Activated CD8-positive, alpha-beta memory T cell treated with anti-CD3 and anti-CD28 coated beads for 4 hours (primary cell): ENCODE measurements at places on chromosomes 1 and 21.

DNA sequence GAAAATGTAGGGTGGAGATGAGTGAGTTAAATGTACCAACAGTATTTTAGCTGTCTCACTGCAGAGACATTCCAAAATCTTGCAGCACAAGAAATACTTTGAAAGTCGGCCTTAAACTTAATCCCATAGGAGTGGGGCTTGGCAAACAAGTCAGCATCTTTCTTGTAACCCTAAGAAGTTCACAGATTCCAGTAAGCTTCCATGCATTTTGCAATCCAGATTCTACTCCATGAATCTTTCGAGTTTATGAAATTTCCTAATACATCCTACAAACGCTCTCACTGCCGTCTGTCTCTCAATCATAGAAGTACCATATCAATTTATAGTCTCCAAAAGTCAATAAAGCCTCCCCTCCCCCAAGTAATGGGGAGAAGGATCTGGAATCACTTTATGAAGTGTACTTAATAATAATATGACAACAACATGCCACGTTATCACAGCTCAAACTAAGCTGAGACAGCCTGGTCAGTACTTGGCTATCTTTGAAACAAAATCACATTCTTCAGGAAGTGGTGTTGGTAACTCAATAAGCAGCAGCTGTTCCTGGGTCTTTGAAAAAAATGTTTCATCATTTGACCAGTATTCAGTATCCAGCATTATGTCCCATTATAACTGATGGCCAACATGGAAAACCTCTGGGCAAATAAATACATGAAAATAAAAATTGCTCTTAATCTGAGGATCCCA, 317.4 kb upstream of the RUNX1 start:
- DNase-seq: no peak

- no peak for DNase-seq
These were observed 633.8 kb downstream of the PTPRC start for GRCh38 chr1:199272628-199273086.

DNA sequence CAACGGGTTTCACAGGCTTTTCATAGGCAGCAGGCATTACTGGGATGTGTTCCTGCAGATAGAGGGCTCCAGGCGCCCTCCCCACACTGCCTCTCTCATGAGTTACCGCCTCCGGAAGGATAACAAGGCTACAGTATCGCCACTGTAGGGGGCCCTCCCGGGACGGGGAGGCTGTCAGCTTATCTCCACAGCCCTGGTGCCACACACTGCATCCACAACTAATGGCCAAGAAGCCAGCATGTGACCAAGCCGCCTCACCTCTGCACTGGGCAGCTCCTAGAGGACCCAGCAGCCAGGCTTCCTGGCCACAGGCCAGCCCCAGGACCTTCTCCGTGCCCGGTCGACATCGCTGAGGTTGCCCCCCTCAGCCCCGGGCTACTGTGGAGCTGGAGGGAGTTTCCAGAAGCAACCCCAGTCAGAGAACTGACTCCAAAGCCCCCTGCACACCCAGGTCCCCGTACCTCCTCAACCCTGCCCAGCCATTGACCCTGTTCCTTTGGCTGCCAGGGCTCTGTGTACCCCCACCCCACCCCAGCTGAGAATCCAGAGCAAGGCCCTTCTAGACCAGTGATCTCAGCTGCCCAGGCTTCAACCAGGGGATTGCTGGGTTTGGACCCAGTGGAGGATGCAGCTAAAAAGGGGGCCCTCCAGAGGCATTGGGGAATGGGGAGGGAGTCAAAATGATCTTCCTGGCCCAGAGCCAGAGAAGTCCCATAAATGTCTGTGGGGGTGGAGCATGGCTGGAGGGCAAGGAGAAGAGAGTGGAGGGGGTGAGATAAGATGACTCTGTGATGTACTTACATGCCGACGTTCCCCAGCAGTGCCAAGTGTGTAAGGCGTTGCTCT, 45.0 kb downstream of the NEK2 start:
- DNase-seq: no peak

- DNase-seq: peak; percentile 49
These were observed 440 bp downstream of the PIGP start for GRCh38 chr21:37072274-37072987.

- no peak for DNase-seq
These were observed 580.4 kb downstream of the USP25 start for GRCh38 chr21:16310176-16310575.

DNA sequence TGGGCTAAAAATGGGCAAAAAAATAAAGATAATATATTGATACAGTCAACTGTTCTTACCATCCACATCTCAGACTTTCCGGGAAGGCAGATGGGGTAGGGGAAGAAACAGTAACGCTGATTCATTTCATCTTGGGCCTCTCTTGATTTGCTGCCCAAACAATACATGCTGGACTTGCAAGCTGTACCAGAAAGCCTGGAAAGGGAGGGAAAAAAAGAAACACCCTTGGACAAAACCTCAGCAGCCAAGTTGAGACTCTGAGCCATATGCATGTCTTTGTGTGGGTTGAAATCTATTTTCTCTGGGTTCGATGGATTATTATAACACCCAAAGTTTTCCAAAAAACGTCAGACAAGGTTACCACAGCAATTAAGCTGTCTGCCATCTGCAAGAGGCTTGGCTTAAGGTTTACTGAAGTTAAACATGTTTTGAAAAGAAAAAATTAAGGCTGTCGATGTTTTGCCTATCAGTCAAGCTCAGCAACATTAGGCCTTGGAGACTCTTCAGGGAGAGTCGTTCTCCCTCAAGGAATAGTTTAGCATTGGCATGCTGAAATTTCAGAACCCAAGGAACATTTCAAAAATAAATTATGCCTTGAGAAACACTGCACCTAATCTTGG, 71.2 kb downstream of the PSMG1 start:
- no peak for DNase-seq

DNA sequence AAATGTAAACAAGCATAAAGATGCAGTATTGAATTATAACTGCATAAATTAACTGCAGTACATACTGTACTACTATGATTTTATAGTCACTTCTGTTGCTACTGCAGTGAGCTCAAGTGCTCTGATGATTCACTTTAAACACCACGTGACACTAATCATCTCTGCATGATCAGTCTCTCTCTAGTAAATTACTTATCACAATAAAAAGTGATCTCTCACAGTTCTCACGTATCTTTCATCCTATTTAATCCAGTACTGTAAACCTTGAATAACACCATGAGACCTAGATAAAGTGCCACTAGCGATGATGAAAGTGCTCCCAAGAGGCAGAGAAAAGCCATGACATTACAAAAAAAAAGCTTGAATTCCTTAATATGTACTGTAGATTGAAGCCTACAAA, 1242.0 kb downstream of the AMY1C start:
- no peak for DNase-seq
